ENCODE measurements at places on chromosomes 16 and 17.
A peak's percentile ranks its signal among the peaks of the same experiment; 100 is the strongest.

GRCh38 chr16:52366983-52367382 lies 180.0 kb downstream of the TOX3 start:
- DNase-seq: no peak

GRCh38 chr17:59508999-59509625 lies 56.3 kb upstream of the DHX40 start:
- DNase-seq: no peak

- DNase-seq: no peak
Observed at GRCh38 chr17:56480501-56480900, 113.0 kb upstream of the NOG start.

DNA sequence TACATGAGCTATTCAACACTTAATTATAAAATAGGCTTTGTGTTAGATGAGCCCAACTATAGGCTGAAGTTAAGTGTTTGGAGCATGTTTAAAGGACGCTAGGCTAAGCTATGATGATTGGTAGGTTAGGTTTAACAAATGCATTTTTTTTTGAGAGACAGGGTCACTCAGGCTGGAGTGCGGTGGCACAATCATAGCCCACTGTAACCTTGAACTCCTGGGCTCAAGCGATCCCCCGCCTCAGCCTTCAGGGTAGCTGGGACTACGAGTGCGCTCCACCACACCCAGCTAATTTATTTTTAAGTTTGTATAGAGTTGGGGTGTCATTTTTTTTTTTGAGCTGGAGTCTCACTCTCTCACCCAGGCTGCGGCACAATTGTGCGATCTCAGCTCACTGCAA lies 19.3 kb upstream of the GPRC5C start:
- DNase-seq: no peak

GRCh38 chr16:70679671-70680494 lies 6.0 kb downstream of the MTSS2 start:
- DNase-seq: no peak

- DNase-seq: no peak
Observed at GRCh38 chr17:37796076-37796475, 51.2 kb upstream of the HNF1B start.

GRCh38 chr16:8708536-8708935 lies 34.1 kb downstream of the ABAT start:
- no peak for DNase-seq

- DNase-seq: no peak
Observed at GRCh38 chr16:4064950-4065352, 51.3 kb downstream of the ADCY9 start.

DNA sequence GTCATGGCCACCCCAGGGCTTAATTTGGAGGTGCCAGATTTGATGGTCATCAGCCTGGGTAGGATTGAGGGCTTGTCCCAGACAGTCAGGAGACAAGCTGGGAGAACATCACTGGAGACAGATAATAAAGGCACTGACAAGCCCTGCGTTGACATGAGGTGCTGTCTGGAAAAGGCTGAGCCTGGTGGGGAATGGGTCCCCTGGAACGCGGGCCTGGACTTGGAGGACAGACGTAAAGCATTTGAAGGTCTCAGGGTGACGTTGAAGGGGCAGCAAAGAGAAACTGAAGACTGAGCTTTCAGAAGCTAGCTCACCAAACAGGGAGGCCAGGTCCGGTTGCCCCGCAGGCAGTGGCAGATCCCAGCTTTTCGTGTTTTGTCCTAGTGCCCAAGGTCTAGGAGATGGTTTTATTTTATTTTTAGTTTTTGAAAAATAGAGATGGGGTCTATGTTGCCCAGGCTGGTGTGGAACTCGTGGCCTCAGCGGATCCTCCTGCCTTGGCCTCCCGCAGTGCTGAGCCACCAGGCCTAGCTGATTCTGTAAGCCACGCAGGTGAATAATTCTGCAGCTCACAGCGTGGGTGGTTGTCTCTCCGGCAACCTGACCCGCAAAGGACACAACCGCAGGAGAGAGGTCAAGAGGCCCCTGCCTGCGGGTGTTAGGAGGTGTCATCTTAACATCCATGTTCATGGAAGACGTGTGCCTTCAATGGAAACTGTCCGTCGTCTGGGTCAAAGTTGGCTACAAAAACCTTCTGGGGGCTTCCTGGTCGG lies 37.6 kb downstream of the METRNL start:
- no peak for DNase-seq

DNA sequence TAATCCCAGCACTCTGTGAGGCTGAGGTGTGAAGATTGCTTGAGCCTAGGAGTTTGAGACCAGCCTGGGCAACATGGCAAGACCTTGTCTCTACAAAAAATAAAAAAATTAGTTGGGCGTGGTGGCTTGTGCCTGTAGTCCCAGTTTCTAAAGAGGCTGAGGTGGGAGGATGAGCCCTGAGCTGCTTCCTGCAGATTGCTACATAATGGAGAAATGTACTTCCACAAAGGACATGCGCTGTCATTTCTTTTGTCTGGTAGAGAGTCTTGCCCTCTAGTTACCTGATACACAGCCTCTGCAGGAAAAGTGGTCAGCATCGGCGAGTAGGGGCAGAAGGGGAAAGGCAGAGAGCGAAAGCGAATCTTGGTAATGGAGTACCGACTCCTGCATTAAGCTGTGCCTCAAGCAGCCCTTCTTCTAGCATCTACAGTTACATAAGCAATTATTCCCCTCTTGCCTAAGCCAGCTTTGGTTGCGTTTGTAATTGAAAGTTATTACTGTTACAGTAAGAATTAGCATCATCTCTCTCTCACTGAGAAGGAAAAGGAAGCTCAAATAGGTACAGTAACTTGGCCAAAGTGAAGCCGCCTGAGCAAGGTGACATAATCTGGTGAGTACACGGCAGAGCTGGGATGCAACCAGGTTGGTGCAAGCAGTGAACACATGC lies 18.5 kb upstream of the GGA2 start:
- DNase-seq: peak; percentile 58

DNA sequence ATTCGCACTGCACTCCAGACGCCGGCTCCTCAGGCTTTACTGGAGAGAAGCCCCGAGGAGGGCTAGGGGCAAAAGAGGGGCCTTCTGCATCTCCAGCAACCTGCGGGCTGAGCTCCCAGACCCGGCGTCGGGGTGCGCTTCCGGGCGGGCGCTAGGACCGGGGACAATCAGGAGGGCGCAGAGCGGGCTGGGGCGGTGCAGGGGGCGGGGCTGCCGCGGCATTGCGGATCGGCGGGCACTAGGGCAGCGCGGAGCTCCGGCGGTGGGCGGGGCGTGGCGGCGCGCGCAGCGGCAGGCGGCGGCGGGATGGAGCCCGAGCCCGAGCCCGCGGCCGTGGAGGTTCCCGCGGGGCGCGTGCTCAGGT lies at the start of gene TSEN54:
Gene TSEN54 (plus strand): TSS at position 274 of the 364 bp plus-strand sequence. CDS start 33 bp downstream, at position 307.
- peak; percentile 89 for DNase-seq

GRCh38 chr17:64418506-64419339 lies 28.1 kb upstream of the PECAM1 start:
- peak; percentile 80 for DNase-seq

- peak; percentile 52 for DNase-seq
Observed at GRCh38 chr17:57782062-57782490, 37.0 kb upstream of the CCDC182 start.

DNA sequence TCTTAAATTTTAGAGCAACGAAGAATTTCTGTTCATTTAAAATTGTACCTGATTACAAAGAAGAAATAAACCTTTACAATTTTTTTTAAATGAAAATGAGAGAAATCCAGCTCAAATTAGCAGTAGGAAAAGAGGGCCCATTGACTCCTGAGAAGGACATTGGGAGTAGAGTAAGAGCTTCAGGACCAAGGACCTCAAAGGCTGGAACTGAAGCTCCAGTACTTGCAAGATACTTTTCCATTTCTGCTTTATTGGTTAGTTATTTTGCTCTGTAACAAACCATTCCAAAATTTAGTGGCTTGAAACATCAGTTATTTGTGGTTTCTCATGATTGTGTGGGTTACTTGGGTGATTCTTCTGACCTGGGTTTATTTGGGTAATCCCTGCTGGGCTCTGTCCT lies 165.9 kb downstream of the PRKCB start:
- no peak for DNase-seq

DNA sequence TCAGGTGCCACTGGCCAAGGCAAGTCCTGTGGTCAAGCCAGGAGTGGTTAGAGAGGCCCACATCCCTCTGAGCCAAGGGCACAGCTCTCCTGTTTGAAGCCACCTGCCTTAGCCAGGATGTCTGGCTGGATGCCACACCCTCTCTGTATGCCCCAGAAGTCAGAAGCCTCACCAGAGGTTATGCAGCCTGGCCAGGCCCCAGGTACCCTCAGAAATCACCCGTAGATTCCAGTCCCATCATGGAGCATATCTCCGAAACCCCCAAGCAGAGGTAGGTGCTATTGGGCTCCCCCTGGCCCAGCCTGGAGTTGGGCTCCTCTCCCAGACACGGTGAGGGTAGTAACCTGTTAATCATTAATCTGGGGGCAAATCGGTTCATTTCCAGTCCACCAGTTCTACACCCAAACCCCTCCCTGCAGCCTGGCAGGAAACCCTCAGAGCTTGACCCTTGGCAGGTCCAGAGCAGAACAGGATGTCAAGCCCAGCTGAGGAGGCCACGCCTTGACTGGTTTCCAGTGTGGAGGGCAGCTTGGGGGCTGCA lies 60.6 kb upstream of the TMEM97 start:
- no peak for DNase-seq

DNA sequence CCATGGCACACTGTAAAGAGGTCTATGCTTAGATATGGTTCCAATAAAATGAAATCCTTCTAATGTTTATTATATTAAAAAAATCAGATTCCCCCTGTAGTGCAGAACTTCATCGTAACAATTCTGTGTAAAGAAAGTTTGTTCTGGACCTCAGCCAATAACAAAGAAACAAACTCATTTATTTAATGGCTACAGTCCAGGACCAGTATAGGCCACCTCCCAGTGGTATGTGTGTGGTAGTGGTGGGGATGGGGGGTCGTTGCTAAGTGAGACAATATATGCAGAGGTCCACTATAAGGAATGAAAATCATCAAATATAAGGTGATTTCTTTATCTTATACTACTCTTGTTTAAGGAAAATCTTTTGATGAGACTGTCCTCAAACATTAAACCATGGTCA lies 136.4 kb downstream of the CDK5R1 start:
- DNase-seq: no peak
